ENCODE measurements at places on chromosomes 7 and 10.

DNA sequence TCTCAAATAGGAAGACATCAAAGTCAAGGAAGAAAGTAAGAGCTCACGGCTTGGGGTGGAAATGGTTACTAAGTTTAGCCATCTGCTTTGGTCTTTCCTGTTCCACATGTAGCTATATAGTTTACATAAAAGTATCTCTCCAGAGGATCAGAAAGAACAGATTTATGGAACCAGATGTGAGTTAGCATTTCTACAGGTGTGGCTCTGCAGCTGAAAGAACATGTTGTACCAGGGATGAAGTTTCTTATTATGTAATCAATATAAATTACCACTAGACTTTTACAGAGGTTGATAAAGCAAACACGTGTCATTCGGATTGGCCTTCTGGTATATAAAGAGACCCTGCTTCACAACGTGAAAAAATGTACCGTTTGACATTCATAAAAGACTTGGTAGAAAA lies 19.9 kb downstream of the CALD1 start:
- DNase-seq, result no peak

GRCh38 chr10:122112625-122113160 lies 123.7 kb downstream of the TACC2 start:
- DNase-seq, result peak; percentile 93

GRCh38 chr10:119205894-119206602 lies 1.3 kb upstream of the GRK5 start:
- peak; percentile 47 for DNase-seq

- DNase-seq, result no peak
Observed at GRCh38 chr7:131774419-131775220, 218.2 kb upstream of the PODXL start.

DNA sequence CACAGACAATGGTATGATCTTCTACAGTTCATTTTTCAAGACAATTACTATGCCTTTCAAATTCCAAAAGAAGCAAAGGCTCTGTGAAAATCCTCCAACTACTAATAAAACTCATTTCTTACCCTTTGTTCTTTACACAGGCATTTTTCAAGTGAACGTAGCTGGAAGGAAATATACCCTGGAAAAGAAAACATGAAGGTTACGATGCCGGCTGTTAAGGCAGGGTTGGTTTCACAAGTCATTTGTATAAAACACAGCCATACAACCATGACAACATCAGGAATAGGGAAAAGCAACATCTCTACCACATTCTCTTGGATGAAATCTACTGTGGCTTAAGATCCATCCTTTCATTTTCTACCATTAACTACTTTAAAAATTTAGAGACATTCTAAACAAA lies 207.9 kb downstream of the DOCK4 start:
- no peak for DNase-seq

- no peak for DNase-seq
Observed at GRCh38 chr7:31114593-31115343, 62.7 kb downstream of the ADCYAP1R1 start.

DNA sequence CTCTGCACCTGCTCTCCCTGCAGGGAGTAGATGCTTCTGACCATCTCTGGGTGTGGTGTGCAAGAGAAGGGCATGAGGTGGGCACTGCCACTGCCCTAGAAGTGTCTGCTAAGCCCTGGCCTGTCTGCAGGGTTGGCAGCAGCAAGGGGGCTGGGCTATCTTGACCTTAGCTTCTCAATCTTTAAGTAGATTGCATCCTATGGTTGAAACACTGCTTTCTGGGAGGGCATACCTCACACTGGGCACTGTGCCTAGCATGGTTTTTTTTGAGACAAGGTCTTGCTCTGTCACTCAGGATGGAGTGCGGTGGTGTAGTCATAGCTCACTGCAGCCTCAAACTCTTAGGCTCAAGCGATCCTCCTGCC lies 54.9 kb downstream of the CLIP2 start:
- DNase-seq, result no peak

DNA sequence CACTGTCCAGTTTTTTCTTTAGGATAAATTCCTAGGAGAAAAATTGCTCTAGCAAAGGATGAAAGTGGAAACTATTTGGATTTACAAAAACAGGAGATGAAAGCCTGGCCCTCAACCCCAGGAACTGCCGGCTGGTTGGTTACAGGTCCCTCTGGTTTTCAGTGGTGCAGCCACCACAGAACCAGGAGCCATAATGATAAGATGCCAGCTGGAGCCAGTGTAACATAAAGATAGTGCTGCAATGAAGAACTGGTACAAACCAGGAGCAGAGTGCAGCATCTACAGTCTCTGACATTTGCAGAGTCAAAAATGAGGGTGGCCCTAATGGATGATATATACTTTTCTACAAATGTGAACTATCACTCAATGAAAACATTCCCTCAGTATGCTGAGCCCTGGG lies 20.4 kb upstream of the NUP42 start:
- DNase-seq, result no peak

DNA sequence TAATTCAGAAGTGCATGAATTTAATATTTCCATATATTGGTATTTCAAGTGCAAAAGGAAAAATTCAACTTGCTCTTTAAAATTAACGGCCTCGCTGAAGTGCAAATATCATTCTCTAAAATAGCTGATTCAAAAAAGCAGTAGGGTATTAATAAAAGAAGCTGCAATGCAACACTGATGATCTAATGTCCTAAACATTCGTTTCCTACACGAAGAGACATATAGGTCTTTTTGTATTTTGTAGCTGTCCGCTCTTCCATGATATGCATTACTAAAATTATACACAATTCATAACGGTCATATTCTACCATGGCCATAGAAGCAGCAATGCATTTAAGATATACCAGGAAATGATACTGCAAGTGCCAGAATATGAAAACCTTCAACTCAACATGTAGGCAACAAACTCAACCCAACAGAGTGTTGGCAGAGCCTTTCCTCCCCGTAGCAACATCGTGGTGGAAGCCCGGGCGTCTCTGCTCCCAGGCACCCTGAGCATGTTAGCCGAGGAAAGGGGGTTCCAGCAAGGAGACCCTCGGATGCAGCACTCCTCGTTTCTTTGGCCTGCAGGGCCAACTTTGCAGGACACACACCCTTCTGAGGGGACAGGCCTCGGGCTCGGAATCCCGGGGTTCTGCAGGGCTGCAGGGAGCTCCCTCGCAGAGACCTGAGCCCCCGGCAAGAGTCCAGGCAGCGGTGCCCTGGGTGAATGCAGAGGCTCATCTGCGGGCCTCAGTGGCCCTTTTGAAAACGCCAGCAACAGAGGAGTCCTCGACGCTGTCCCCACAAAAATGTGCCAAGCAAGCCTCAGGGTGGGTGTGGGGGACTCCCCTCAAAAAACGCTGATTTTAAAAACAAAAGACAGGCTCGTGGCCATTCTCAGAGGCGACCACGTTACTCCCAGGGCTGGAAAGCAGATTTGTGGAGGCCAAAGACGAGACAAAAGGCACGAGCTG lies 1.6 kb downstream of the FAM171A1 start:
- peak; percentile 64 for DNase-seq

- no peak for DNase-seq
Observed at GRCh38 chr7:4851459-4852422, 10.1 kb downstream of the PAPOLB start.

DNA sequence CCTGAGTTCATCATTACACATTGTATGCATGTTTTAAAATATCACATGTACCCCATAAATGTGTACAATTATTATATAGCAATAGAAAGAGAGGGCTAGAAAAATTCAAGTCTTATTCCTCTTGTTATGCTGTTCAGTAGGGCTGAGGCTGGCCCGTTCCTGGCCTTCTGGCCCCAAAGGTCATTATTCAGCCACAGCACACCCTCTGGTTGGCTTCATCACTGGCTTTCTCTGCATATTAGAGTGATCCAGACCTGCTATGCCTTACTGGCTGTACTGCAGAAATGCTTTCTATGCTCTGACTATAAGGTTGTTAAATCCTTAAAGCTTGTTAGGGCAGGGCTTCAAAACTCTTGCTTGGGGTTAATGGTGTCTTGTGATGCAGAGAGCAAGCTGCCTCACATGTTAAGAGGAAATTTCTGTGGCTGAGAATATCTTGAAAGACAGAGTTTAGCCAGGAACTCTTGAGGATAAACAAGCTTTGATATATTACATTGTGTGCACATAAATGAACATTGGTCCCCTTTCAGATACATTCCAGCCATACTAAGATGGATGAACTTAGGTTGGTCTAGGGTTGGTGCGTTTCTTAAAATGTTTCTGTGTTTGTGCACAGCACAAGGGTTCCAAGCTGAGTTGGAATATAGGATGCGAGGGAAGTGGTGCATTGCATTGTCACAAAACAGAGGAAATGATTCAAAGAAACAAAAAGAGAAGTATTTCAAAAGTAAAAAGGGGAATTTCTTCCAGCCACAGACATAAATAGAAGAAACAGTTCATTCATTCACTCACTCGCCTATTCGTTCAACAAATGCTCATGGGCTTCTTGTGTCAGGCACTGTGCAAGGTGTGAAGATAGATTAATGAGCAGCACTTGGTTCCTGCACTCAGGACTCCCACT lies 61.6 kb upstream of the WDR11 start:
- no peak for DNase-seq

DNA sequence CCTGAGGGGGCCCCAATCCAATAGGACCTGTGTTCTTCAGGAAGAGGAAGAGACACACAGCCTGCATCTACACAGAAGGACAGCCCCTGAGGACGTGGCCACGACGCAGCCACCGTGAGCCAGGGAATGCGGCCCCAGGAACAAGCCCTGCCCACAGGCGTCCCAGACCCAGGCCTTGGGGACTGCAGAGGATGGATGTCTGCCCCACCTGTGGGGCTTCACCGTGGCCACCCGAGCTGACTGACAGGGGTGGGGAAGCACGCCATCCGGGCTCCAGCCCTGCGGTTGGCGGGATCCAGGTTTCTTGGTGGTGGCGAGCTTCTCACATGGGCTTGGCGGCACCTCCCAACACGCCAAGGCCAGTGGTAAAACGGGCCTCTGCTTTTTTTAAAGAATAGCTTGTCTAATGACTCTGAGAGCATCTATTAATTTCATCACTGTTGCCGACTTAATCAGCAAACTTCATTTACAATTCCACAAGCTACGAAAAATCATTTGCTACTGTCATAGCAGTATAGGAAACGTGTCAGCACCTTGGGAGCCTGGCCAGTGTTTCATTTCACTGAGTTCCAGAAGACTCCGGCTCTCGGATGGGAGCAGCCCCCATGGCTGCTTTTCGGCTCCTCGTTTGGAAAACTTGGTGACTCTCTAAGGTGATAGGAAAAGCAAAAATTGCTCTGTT lies 584.0 kb downstream of the PTPRN2 start:
- no peak for DNase-seq

GRCh38 chr10:60222047-60222446 lies 167.6 kb downstream of the ANK3 start:
- DNase-seq, result no peak

DNA sequence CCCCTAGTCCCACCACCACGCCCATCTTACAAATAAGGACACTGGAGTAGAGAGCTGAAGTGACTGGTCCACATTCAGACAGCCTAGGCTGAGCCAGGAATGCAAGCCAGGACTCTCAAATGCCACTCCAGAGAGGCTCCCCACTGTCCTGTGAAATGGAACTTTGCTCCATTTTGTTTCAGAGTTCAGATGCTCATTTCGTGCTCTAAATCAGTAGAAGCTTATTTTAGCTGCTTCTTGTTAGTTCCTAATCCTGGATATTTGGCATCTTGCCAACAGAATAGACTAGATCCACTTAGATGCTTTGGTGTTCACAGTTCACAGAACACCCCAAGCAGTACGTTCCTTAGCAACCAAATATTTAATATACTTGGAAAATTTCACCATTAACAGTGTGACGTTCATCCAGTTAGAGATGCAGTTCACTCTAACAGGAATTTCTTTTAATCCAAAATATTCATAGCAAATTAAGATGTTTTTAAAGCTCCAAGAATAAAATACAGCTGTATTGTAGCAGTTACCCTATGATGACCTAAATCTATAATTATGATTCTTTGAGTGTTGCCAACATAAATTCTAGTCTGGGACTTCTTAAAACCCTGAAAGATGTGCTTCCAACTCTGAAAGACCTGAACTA lies 7.3 kb downstream of the MMP21 start:
- DNase-seq, result peak; percentile 57

DNA sequence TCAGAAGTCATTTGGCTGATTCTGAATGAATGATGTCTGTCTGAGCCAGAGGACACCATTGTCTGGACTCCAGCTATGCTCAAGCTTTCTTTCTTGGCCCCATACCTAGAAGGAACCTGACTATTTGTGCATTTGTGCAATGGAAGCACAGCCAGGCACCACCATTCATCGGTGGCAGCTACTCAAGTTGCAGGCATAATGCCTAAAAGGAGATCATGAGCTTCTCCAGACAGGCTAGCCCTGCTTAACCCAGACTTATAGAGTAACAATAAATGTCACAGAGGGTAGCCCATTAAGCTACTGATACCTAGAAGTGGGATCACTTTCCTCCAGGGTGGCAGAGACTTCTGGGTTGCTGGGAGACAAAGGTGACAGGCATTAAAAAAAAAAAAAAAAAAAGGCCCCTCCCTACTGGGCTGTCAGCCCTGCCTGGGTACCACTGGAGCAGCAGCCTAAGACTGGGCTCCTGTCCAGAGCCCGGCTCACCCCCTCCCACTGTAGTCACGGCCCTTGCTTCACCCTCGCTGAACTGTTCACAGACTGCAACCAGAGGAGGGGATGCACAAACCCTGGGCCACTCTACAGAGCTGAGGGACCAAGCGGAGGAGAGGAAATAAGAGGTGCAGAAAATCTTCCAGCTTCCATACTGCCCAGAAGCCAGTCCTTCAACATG lies 75.4 kb upstream of the ATP6V0A4 start:
- no peak for DNase-seq

GRCh38 chr10:121460733-121461132 lies 137.5 kb downstream of the FGFR2 start:
- no peak for DNase-seq

DNA sequence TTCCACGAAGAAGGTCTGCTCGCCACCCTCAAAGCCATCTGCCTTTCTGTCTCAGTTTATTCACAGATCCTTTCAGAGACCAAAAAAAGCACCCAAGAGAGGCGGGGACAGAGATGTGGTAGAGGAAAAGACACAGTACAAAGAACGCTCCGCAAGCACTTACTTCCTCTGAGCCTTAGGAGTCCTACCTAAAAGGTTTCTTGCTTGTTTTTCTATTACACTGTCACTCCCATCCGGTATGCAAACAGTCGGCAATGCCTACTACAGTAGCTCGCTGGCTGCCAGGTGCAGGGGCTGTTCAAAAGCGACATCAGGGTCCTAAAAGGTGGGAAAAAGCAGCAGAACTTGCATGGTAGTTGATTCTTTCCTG lies 816 bp downstream of the TECPR1 start:
- DNase-seq, result no peak

DNA sequence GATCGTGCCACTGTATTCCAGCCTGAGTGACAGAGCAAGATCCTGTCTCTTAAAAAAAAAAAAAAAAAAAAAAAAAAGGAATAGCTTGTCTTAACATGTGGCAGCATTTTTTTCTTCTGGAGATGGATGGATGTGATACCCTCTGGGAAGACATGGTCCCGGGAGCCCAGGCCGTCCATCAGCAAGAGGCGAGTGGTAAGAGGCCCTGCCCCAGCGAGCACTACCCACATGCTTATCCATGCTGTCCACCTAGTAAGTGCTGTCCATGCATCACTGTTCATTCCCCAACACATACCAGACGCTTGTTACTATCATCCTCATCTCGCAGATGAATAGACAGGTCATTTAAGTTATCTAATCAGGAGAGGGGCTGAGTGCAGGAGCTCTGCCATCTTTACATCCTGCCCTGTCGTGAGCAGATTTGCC lies 12.9 kb downstream of the ATP6V1F start:
- DNase-seq, result peak; percentile 90

- DNase-seq, result no peak
Observed at GRCh38 chr10:10515479-10516204, 502.0 kb upstream of the CELF2 start.
